ENCODE measurements at places on chromosomes 16 and 17. TPM values are rescaled to one million over a fixed set of nuclear protein-coding genes. Genes with fewer than 3 reads are reported as not detected.

Gene TRIM37
- polyA plus RNA-seq: 9.4 TPM

Gene ACLY
- 167 TPM for polyA plus RNA-seq

- DNase-seq: no peak
Observed at GRCh38 chr17:9700136-9700535, 54.8 kb downstream of the USP43 start.

GRCh38 chr16:978403-978802, 3.2 kb upstream of the SOX8 start:
- DNase-seq: no peak

DNA sequence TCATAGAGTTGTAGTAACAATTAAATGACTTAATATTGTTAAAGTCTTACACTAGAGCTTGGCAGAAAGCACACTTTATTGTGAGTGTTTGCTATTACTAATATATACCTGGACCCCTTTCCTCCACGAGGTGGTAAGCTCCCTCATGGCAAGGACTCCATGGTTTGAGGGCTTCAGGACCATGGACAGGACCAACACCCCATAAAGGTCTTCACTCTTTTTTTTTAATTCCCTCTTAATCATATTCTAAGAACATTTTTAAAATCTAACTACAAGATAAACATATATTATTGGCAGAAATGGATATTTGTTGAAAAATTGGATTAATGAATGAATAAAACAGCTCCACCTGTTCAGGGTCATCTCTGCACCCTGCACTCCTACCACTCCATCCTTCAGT, 154.5 kb downstream of the CBLN1 start:
- DNase-seq: no peak

Data from IMR-90 (cell line).